ENCODE measurements at places on chromosomes 16 and 17. TPM values are rescaled to one million over a fixed set of nuclear protein-coding genes. Genes with fewer than 3 reads are reported as not detected.

JUP gene
- total RNA-seq = 85.1 TPM

OR3A3 gene
- total RNA-seq = not detected

PYY gene
- not detected for total RNA-seq

TRAPPC1 gene
- 312 TPM for total RNA-seq

HOXB5 gene
- total RNA-seq = 2.6 TPM

COIL gene
- total RNA-seq = 15.9 TPM

MYH11 gene
- total RNA-seq = 0.12 TPM

CCL1 gene
- total RNA-seq = not detected

SPN gene
- not detected for total RNA-seq

NXPH3 gene
- total RNA-seq = 0.87 TPM

All from A549 treated with Mapracorat at 1 μM for 4 hours (cell line).